ENCODE measurements at places on chromosomes 12 and 14.

GRCh38 chr14:50085570-50086320, 30.6 kb downstream of the VCPKMT start:
- DNase-seq: peak; percentile 64

DNA sequence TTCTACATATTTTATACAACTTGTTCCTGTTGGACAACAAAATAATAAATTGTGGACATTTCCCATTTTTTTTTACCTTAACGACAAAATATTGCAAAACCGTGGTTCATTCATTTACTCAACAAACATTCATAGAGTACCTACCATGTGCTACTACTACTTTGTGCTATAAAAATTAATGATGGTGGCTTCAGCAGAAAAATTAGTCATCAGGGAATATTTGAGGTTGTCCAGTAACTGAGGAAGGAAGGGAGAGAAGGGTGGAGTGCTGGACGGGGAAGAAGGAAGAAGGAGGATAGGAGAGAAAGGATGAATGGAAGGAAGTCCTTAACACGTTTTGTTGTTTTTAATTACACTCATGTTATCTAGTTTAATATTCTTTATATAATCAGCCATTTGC, 53.7 kb downstream of the PPFIBP1 start:
- DNase-seq: no peak

GRCh38 chr12:121181181-121181580, 28.7 kb upstream of the P2RX4 start:
- no peak for DNase-seq

- DNase-seq: no peak
Observed at GRCh38 chr12:42281278-42281677, 43.2 kb upstream of the YAF2 start.

Data from Peyer's patch (tissue), 4 donors.